IPS DF 6.9 (cell line): ENCODE measurements at places on chromosomes 7 and 10.

- no peak for DNase-seq
Observed at GRCh38 chr7:2036786-2037185, 196.0 kb downstream of the MAD1L1 start.

- DNase-seq: no peak
Observed at GRCh38 chr7:2800220-2800930, 43.7 kb downstream of the GNA12 start.

- no peak for DNase-seq
Observed at GRCh38 chr7:139591550-139592195, 68.2 kb downstream of the CLEC2L start.

DNA sequence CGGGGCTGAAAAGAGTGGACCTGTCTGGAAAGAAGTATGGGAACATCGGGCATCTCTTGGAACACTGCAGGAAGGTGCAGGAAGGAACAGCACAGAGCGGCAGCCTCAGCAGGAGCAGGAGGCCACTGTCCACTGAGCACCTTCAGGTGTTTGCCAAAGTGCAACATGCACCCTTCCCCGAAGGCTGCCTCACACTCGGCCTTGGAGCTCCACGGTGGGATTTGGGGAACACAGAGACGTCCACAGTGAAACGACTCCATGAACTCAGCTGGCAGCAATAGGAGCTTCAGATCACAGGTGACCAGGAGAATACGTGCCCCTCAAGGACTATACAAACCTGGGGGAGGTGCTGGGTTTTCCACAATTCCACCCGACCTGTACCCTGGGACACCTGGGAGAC lies 140.3 kb upstream of the RET start:
- no peak for DNase-seq

- DNase-seq: no peak
Observed at GRCh38 chr10:71031603-71032002, 143.2 kb upstream of the PCBD1 start.

DNA sequence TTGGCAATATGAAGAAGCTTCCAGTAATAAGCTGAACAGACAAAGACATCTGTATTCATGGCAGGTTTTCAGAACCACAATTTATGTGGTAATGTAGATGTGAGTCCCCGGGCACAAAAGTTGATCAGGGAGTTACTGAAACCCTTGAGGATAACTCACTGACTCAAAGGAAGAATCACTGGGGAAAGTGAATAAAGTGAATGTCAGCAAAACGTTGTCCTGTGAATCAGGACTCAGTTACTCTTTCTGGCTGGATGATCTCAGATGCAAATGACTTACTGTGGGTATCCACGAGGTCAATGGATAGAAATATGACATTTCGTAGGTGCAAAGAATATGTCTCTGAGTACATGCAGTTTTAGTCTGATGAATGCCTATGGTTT lies 172.8 kb upstream of the CTBP2 start:
- DNase-seq: no peak

GRCh38 chr10:125159932-125160855 lies at the start of gene CTBP2:
CTBP2 (minus strand) TSS chr10:125160563.
- no peak for DNase-seq

- DNase-seq: no peak
Observed at GRCh38 chr7:42834676-42835075, 77.2 kb downstream of the C7orf25 start.

DNA sequence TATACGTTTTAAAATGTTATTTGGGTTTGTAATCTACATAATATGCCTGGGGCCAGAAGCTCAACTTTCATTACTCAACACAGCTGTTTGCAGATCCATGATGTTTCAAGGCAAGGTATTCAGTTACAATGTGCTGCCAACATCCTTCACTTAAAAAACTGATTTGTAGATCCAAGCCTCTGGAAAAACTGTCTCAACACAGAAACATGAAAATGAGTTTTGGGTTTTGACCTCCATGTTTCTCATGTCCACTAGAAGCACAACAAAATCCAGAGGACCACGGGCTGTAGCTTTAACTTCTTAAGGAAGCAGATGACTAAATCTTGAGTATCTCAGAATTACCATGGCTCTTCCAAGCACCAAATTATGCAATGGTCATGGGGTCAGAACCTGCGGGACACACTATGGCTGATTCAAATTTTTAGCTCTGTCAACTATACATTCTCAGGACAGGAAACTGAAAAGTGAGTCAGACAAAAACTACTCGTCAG lies 247.1 kb upstream of the GRB10 start:
- DNase-seq: no peak

GRCh38 chr10:125515571-125515970 lies 167.4 kb downstream of the TEX36 start:
- no peak for DNase-seq

DNA sequence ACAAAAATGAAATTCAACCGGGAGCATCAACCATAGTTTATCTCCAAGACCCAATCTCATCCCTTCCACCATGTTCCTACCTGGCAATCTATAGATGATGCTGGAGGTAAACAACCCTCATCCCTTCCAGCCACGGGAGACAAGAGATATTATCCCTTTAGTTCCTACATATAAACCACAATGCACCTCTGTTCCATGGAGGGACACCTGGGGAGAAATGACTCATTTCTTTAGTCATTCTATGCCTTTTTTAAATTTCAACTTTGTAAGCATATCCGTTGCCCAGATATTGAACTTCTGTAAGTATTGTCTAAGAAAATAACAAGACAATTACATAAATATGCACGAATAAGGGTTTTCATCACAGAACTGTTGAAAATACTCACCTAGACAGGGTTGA lies 15.5 kb upstream of the SFMBT2 start:
- no peak for DNase-seq
